Omental fat pad (tissue), 4 donors: ENCODE measurements at places on chromosomes 4 and X.

DNA sequence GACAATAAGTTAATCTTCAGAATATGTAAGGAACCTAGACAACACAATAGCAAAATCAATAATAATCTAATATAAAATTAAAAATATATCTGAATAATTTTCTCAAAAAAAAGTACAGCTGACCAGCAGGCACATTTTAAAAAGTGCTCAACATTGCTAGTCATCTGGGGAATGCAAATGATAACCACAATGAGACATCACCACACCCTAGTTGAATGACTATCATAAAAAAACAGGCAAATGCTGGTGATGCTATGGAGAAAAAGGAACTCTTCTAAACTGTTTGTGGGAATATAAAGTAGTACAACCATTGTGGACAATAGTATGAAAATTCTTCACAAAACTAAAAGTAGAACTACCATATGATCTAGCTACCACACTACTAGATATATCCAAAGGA lies 956.9 kb upstream of the NDST4 start:
- no peak for DNase-seq

DNA sequence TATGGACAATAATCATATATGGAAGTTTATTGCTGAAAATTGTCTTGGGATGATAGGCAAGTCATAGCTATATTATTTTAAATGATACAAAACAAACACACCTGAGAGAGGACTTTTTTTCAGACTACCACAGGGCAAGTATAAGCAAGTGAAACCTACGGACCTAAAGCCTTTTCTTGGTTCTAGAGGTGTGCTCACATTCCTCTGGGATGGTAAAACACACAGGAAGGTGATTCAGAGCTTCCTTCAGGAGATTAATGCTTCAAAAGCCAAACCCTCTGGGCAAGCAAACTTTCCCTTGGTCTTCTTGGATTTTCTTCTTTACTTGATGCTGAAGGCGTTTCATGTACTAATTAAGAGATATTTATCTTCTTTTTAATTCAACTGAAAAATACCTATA lies 60.1 kb upstream of the ACSL4 start:
- DNase-seq, result no peak

GRCh38 chrX:35289952-35290351 lies 347.4 kb downstream of the FAM47B start:
- DNase-seq, result no peak

GRCh38 chrX:44992775-44993174 lies 119.8 kb downstream of the KDM6A start:
- DNase-seq, result no peak

- no peak for DNase-seq
Measured at GRCh38 chr4:159455675-159456237, 352.9 kb downstream of the RAPGEF2 start.

- DNase-seq, result no peak
Measured at GRCh38 chr4:16714191-16714590, 184.3 kb downstream of the LDB2 start.

- no peak for DNase-seq
Measured at GRCh38 chr4:173494013-173494970, 35.7 kb downstream of the HAND2 start.

GRCh38 chrX:153321381-153322124 lies at the start of gene PNMA6F:
TSS of gene PNMA6F (minus strand) at chrX:153321767. CDS start at chrX:153320674, 1,093 bp downstream.
- DNase-seq, result no peak

GRCh38 chr4:124144238-124144654 lies 568.3 kb downstream of the ANKRD50 start:
- DNase-seq, result no peak

DNA sequence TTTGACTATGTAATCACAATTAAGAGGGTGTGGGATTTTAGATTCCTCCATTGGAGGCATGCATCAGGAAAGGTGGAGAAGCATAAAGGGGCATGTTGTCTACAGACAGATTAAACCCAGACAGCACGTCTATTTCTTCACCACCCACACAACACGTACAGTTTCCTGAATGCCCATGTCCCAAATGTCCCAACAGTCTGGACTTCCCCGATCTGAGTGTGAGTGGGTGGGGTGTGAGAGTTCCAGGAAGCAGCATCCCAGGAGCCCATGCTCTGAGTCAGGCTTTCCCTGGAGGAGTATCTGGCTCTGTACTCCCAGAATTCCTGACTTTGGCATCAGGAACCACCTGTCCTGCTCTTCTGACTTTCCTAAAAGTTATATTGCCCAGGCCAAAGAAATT lies 30.8 kb upstream of the NDP start:
- no peak for DNase-seq

DNA sequence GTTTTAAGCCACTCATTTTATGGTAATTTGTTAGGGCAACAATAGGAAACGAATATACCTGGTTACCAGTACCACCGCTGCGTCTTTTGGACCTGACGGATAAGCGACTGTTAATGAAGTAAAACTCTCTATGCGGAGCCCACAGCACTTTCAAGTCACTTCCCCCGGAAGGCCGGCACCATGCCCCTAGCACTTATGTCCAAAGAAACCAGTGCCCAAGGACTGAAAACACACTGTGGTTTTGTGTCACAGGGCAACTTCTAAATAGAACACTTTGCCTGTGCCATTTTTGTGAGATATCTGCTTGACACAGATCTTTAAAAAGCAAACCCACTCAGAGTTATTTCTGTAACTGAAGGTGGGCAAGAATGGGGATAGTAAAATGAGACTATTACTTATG lies 22.7 kb downstream of the SH3KBP1 start:
- no peak for DNase-seq

- no peak for DNase-seq
Measured at GRCh38 chrX:70219938-70220764, 14.3 kb upstream of the AWAT1 start.

DNA sequence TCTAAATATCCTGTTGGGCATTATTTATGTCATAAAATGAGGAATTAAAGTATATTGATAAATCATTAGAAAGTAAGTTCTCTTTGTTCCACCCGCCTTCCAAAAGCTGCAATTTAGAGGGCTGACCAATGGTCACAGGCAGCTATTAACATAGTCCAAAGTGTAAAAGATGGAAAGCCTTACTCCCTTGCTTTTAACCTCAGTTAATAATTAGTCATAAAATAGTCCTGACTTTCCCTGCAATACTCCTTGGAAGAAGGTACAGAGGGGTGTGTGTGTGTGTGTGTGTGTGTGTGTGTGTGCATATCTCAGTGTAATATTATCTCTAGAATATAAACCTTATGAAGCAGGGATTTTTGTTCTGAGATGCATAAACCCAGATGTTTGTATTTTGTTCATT lies 275.4 kb downstream of the FAT4 start:
- DNase-seq, result no peak

DNA sequence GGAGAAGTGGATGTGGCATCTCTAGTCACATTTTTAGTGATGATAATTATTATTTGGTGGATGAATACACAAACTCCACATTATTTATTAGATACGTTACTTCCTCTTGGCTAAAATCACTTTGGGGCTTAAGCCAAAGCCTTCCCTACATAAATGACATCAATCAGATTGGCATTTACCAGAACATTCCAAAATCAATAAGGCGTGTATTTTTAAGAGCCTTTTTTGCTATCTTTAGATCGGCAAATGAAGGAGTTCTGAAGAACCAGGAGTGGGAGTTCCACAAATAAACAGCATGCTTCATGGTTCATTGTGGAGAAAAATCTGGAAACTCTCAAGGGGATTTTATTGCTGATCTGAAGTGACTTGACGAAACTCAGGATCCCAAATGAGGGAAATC lies 89.7 kb downstream of the AMELX start:
- DNase-seq, result no peak

- no peak for DNase-seq
Measured at GRCh38 chr4:173333658-173334084, 487 bp downstream of the HMGB2 start.

DNA sequence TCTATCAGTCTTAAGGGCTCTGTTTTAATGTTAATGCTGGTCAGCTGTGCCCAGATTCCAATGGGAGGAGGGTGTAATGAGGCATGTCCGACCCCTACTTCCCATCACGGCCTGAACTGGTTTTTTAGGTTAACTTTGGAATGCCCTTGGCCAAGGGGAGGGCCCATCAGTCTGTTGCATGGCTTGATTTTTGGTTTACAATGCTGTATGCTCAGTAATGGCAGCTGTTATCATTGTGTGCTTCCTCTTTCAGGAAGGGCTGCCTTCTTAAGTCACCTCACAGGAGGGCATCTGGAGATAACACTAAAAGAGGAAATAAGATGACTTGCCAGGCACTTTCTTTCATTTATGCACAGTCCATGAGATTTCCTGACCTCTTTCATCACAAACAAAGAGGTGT lies 36.3 kb downstream of the ATXN3L start:
- no peak for DNase-seq
